ENCODE measurements at places on chromosomes 7 and 10. TPM values are rescaled to one million over a fixed set of nuclear protein-coding genes. Genes with fewer than 3 reads are reported as not detected.
A peak's percentile ranks its signal among the peaks of the same experiment; 100 is the strongest.

The NYAP1 gene
- 1.2 TPM for total RNA-seq

GRCh38 chr7:106644999-106645398, 16.0 kb downstream of the CCDC71L start:
- no peak for DNase-seq

- DNase-seq, result no peak
Observed at GRCh38 chr7:27775782-27776181, 35.8 kb downstream of the TAX1BP1 start.

- DNase-seq, result no peak
Observed at GRCh38 chr10:29622382-29622922, 12.3 kb downstream of the SVIL start.

DNA sequence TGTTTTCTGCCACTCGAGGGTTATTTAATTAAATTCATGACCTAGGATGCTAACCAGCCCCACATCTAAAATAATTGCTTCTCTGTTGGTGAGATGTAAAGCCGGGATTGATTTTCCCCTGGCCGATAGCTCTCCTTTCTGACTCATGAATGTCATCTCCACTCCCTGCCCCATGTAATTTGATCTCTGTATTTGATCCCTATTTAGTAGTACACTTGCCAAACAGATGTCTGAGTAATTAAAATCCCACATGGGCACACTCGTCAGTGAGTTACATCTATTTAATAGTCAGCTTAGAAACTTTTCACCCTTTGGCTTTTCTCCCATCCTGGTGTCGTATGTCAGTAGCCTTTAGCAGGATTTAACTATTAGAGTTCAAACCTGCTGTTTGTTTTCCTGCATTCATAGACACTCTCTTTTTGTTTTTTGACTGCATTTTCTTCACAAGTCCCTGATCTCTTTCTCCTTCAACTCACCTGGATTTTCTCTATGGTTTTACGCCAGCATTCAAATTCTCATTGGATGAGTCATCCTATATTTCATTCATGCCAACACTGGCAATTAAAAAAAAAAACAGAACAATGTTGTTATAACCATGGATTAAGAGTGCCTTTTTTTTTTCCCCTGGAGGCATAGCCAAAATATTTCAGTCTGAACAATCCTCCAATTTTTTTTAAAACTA, 82.7 kb downstream of the SPAG6 start:
- no peak for DNase-seq

The CPA2 gene
- total RNA-seq, result 2.2 TPM

GRCh38 chr10:42790835-42791234, 8.2 kb downstream of the BMS1 start:
- DNase-seq, result no peak

DNA sequence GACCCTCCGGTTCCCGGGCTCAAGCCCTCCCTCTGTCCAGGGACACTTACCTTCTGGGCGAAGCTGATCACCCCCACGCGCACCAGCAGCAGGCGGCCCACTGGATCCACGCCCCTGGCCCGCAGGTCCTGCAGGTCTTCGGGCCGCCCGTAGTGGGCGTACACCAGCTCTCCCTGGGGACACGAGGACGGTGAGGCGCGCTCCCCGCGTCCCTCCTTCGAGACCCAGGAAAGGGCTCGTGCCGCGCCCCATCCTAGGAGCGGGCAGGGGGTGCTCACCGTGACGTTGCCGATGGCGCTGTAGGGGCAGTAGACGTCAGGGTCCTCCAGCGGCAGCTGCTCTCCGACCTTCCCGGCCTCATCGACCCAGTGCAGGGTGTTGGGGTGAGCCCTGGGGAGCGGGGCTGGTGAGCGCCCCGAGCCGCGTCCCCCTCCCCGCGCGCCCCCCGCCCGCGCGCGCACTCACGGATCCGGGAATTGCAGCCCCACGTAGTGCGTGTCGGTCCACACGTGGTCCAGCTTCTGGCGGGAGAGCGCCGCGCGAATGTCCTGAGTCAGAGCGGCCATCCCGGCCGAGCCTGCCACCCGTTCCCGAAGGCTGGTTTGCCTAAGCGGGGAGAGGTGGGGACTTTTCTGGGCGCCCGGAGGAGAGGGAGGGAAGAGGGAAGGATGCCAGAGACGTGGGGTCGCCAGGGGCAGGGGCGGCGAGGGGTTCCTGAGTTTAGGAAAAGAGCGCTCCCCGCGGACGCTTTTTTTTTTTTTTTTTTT, 8.2 kb downstream of the TFR2 start:
- DNase-seq, result no peak

DNA sequence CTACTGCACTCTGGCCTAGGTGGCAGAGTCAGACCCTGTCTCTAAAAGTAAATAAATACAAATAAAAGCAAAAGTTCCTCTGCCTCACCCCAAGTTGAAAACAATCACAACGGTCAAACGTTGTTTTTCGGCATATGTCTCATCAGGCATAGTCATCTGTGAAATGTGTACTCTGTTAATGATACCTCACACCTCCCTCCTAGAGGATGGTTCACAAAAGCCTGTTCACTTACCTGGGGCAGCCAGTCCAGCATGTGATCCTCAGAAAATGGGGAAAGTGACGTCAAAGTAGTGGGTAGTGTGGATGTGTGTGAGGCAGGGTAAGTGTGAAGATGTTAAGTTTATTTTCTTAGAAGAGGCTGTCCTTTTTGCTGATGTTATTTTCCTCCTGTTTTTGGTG, 254.0 kb upstream of the LRGUK start:
- no peak for DNase-seq

DNA sequence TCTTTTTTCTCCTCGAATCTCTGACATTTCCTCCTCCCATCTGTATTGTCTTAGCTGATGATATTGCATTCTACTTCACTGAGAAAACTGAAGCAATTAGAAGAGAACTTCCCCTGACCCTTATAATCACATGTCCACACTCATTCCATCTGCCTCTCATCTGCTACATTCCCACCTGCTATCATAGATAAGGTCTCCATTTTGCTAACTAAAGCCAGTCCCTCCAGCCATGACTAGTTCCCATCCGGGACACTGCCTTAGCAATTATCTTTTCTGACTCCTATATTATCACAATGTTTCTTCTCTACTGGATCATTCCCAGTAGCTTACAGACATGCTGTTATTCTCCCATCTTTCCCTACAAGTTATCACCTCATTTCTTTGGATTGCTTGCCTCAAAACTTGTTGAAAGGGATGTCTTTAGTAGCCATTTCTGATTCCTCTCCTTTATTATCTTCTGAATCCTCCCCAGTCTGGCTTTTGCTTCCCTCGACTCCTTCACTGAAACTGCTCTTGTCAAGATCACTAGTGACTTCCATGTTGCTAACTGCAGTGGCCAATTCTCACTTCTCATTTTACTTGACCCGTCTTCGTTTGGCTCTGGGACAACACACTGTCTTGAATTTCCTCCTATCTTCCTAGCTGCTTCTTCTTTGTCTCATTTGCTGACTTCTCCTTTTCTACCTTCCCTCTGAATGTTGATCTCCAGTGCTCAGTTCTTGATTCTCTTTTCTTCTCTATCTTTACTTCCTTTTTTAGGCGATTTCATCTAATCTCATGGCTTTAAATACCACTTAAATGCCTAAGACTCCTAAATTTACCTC, 35.9 kb downstream of the FZD1 start:
- no peak for DNase-seq

The MAGI2 gene
- total RNA-seq, result 9.7 TPM

- no peak for DNase-seq
Observed at GRCh38 chr7:141558544-141559183, 7.5 kb downstream of the AGK start.

- DNase-seq, result no peak
Observed at GRCh38 chr10:93166134-93166533, 92.4 kb downstream of the CYP26A1 start.

- DNase-seq, result no peak
Observed at GRCh38 chr10:51106311-51106945, 32.1 kb downstream of the PRKG1 start.

- DNase-seq, result no peak
Observed at GRCh38 chr7:42572056-42572455, 335.0 kb upstream of the GLI3 start.

The GDF2 gene
- total RNA-seq, result not detected

GRCh38 chr10:97546456-97547270, 25.9 kb upstream of the ANKRD2 start:
- DNase-seq, result no peak

DNA sequence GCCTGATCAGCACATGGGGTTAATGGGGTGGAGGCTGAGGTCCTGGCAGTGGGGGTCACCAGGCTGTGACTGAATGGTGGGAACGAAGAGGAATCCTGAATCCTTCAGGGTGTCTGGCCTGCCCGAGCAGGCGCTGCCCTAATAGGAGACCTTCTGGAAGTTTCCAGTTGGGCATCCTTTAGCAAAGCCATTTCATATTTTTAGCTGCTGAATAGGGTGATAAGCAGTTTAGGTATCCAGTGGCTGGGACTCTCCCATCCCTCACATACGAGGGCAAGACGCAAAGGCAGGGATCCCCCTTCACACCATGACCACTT, 159.3 kb downstream of the SH3PXD2A start:
- no peak for DNase-seq

GRCh38 chr10:124989526-124989925, 47.6 kb downstream of the ZRANB1 start:
- DNase-seq, result no peak

DNA sequence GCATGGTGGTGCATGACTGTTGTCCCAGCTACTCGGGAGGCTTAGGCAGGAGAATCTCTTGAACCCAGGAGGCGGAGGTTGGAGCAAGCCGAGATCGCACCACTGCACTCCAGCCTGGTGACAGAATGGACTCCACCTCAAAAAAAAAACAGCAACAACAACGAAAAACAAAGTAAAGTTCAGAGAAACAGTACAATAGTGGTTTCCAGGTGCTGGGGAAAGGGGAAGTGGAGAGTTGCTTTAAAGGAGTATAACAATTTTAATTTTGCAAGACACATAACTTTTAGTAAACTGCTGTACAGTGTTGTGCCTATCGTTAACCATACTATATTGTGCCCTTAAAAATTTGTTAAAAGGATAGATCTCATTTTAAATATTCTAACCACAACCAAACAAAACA, 662.7 kb upstream of the POT1 start:
- DNase-seq, result no peak

The SPDYE16 gene
- not detected for total RNA-seq

GRCh38 chr7:30173058-30173897, 38.5 kb downstream of the MTURN start:
- DNase-seq, result no peak

The IFIT3 gene
- total RNA-seq, result 24.2 TPM

- no peak for DNase-seq
Observed at GRCh38 chr10:33052263-33052875, 94.3 kb upstream of the ITGB1 start.

DNA sequence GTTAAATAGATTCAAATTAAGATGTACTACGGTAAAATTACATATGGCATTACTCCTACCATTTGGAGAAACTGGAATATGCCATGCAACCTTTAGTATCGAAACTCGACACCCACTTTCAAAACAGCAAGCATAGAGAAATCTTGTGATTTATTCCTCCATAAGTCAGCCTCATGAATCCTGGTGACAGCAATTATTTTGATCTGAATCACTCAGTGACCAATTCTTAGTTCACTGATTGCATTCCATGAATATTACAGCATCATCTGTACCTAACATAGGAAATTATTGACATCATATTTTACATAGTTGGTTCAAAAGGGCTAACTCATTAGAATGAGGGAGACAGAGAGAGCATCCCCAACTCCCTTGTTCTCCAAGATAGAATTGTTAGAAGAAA, 89.6 kb downstream of the CACNB2 start:
- no peak for DNase-seq

GRCh38 chr10:105545101-105545500, 904.0 kb downstream of the SORCS3 start:
- no peak for DNase-seq

DNA sequence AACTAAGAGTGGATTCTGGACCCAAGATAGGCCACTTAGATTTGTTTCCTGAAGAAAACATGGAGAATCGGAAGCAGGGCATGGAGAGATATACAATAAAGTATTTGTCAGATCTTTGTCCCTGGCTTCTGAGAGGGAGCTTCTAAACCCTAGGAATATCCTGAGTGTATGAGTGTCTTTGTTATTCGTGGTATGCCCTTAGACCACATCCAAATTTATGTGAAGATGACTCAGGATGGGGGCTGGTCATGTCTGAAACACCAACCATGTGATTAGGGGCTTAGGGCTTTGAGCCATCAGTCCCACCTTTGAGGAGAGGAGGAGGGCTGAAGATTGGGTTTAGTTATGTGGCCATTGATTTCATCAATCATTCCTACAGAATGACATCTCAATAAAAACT, 69.7 kb upstream of the PLPP4 start:
- no peak for DNase-seq

The SP4 gene
- total RNA-seq, result 3.1 TPM

DNA sequence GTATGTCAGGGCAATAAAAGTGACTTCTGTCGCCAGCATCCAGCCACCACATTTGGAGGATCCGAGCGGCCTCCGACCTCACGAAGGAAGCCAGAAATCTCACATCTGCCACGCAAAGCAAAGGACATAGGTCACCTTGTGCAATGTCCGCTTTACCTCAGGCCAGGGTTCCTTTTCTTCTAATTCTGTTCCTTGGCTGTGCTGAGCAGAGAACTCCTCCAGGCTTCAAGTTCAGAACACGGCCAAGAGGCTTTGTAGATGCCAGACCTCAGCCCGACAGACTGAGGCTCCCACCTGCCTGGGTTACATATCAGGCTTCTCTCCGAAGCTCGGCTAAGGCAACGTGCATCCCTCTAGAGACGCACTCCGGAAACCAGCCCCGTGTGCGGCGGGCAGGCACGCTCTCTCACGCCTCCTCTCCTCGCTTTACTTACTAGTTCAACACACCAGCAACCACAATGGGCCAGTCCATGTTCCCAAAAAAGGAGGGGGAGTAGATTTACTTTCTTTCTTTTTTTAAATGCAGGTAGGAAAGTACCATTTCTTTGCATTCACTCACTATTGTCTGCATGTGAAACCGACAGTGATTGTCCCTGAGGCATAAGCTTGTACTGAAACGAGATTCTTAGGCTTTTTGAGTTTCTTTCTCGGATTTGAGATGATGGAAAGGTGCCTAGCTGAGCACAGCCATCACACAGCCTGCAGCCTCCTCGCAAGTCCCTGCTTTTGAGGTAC, 122.4 kb upstream of the AFAP1L2 start:
- no peak for DNase-seq

DNA sequence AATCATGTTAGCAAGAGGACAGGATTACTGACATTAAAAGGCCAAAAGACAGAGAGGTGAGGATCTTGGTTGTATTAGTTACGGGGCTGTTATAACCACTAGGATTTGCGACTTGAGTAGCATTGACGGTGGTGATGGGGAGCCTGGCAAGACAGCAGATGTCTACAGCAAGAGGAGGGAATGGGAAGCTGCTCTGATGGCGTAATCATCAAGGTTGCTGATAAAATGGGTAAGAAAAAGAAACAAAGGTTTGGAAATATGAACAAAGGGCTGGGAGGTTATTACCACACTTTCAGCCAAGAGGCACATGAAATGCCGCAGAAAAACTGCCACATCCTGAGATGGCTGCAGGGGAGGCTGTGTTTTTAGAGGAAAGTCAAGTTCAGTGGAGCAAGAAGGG, 33.9 kb downstream of the TMEM229A start:
- DNase-seq, result no peak

GRCh38 chr10:108620821-108621534, 1302.3 kb downstream of the XPNPEP1 start:
- no peak for DNase-seq

GRCh38 chr10:4802711-4803487, 23.1 kb upstream of the AKR1E2 start:
- no peak for DNase-seq

GRCh38 chr10:35643151-35644049, 1.3 kb upstream of the FZD8 start:
- peak; percentile 91 for DNase-seq
